COR-L47 (cell line): ENCODE measurements at places on chromosomes 5 and 9.

- DNase-seq, result no peak
Observed at GRCh38 chr9:124290743-124291554, 33.2 kb downstream of the NEK6 start.

DNA sequence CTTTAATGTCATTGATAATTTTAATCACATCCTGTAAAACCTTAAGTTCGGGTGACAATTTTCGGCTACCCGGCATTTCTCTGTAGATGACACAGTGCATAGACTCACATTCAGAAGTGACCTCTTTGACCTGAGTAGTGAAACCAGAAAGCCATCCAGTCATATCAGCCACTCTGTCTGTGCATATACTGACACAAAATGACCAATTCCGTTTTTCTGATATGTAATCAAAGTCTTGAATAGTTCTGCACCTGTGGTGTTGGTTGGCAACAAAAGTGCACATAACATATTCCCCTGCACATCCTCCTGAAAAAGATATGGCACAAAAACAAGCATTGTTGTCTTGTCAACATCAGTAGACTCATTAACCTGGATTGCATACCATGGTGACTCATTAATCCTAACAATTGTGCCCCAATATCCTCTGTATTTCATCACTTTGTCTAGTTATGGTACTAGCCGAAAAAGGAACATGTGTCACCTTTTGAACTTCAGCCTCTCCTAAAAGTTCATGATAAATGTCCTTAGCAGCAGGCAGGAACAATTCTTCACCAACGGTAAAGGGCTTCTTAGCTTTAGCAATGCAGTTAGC, 4.6 kb upstream of the HNRNPA0 start:
- no peak for DNase-seq

GRCh38 chr5:170225326-170226128, 7.3 kb upstream of the C5orf58 start:
- DNase-seq, result peak; percentile 56

DNA sequence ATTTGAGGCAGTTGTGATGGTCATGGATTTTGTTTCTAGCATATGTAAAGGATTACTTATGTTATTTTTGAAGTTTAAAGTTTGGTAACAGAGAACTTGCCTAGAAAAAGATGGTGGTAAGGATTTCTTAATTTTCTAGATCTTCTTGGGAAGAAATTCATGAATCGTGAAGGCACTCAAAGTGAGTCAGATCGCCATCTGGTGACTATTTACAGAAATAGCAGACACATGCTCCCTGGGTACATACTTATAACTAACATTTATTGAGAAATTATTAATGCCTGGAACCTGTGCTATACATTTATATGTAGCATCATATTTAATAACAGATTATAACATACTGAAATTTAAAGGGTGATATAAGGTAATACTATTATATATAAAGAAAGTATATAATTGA, 299.7 kb downstream of the IZUMO3 start:
- no peak for DNase-seq

- no peak for DNase-seq
Observed at GRCh38 chr5:123144096-123144495, 55.1 kb downstream of the PRDM6 start.

- DNase-seq, result no peak
Observed at GRCh38 chr9:94918038-94918753, 191.7 kb downstream of the AOPEP start.

GRCh38 chr9:134401391-134401790, 75.1 kb downstream of the RXRA start:
- no peak for DNase-seq

GRCh38 chr9:127754099-127755060, 19.3 kb upstream of the TOR2A start:
- DNase-seq, result peak; percentile 32

- no peak for DNase-seq
Observed at GRCh38 chr9:97980918-97981845, 2.0 kb upstream of the ANP32B start.

DNA sequence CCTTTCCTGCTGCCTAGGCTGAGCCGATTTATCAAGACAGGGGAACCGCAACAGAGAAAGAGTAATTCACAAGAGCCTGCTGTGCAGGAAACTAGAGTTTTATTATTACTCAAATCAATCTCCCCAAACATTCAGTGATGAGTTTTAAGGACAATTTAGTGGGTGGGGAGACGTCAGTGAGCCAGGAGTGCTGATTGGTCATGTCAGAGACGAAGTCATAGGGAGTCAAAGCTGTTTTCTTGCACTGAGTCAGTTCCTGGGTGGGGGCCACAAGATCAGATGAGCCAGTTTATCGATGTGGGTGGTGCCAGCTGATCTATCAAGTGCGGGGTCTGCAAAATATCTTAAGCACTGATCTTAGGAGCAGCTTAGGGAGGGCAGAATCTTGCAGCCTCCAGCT, 19.0 kb downstream of the SNX24 start:
- DNase-seq, result no peak

DNA sequence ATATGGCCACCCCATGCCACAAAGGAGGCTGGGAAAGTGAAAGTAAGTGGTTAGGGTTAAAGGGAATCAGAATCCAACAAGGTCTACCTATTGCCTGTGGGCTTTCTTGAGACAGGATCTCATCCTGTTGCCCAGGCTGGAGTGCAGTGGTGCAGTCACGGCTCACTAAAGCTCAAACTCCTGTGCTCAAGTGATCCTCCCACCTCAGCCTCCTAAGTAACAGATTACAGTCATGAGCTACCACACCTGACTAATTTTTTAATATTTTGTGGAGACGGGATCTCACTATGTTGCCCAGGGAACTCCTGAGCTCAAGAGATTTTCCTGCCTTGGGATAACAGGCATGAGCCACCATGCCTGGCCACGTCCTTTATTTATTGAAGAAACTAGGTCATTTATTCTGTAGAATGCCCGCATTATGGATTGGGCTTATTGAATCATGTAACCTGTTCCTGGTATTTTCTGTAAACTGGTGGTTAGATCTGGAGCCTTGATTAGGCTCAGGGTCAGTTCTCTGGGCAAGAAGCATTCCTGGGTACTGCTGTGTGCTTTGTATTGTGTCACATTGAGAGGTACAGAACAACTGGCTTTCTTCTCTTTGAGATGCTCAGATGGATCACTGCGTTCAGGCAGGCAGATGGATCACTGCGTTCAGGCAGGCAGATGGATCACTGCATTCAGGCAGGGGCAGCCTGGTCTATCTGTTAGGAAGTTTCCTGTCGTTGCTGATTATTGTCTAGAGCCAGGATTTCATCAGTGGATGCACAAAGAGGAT, 41.6 kb downstream of the ERGIC1 start:
- DNase-seq, result no peak

- no peak for DNase-seq
Observed at GRCh38 chr5:179488975-179489374, 61.4 kb upstream of the RUFY1 start.

GRCh38 chr9:2809692-2810419, 34.0 kb downstream of the PUM3 start:
- no peak for DNase-seq

DNA sequence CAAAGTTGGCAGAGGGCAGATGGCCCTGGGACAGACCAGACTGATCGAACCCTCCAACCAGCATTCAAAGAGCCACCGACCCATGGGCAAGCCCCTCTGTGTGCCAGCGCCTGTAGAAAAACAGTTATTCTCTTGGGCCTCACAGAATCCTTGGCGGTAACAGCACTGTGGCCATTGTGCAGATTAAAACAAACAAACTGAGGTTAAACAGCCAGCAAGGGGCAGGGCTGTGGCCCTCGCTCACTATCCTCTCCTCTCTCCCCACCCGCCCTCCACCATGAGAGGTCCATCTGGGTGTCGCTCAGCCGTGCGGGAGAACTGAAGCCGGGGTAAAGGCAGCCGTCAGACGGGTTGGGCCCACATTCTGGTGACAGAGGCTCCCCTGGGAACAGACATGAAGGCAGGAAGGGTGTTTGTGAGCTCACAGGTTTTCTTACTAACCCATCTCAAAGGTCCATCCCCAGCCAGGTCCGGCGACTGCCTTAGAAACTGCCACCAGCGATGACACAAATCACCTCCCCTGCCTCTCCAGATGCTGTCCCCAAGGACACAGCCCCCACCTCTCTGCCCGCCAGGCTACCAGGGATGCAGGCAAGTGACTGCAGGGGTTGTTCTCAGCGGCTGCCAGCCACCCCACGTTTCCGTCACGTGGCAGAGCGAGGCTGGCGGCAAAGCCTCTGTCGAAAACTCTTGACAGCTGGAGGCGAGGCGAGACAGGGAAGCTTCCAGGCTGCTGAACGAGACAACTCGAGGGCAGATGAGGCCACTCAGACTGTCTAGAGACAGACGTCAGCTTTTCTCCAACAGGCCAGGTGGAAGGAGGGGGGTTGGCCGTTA, 75.8 kb upstream of the SARDH start:
- DNase-seq, result no peak

GRCh38 chr5:124649491-124650146, 96.8 kb downstream of the ZNF608 start:
- peak; percentile 91 for DNase-seq

- no peak for DNase-seq
Observed at GRCh38 chr9:113566712-113567071, 103.2 kb downstream of the RGS3 start.

DNA sequence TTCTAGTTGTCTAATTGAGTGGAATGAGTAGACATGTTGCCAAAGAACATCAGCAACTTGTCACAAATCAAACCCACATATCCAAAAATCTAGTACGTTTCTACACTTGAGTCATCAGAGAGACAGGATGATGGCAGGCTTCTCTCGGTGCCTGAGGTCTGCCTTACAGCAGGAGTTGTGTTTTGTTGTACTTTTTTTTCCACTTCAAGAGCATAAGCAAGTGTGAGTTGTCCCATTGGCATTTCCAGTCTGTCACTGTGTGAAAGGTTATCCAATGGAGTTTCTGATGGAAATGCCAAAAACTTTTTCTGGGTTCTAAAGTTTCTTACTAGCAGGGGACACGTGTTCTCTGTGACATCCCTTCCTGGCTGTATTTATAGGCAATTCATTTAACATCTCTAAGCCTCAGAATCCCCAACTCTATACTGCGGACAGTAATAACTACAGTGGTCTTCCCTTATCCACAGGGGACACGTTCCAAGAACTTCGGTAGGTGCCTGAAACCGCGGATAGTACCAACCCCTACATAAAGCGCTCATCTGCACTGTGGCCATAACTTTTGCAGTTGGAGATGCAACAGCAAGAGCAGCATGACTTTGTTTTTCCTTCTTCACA, 246.5 kb downstream of the SYK start:
- no peak for DNase-seq

GRCh38 chr5:121462441-121462840, 389.2 kb upstream of the FTMT start:
- no peak for DNase-seq

DNA sequence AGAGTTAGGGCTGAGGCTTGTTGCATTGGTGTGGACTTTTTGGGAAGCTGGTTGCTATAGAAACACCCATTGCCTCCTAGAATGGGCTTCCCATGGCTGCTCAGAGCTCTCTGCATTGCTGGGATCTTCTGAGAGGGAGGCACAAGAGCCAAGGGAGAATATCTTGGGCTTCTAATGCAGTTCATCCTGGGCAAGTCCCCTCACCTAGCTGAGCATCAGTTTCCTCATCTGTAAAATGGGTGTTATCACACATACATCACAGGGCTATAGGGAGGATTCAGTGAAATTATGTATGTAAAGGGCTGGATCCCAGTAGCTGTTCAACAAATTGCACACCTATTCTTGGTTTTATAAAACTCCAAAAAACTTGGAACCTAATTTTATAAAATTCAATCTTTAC, 106.1 kb upstream of the ALDH1B1 start:
- no peak for DNase-seq
